Kasumi-1 (cell line): ENCODE measurements at places on chromosomes 2 and 18.

DNA sequence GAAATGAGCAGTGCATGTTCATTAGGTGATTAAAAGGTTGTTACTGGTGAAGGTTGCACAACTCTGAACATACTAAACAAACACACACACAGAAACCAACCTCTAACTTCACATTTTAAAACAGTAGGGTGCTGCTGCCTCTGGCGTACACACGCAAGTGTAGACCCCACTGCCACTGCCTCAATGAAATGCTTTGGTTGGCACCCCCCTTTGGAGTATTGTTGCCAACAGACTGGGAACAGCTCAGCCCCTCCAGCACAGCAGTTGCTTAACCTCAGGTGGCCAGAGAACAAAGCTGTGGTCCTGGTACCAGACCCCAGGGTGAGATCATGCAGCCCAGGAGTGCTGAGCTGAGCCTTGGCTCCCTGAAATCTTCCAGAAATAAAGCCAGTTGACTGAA, 138.6 kb downstream of the TMEM18 start:
- DNase-seq = no peak

DNA sequence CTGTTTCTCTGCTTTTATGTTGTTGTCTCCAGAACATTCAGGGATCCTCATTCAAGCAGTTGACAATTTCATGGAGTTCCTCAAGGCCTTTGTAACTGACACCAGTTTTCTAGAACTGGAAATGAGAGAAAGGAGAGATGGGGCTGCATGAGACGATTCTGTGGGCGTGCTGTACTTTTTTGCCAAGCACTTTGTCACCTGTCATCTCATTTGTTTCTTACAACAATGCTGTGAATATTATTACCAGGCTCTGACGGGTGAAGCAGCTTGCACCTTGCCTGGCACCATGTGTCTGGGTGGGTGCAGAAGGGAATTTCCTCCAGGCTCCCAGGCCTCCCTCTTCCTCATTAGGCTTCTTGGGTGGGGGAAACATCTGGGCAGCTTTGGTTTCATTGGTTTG, 22.2 kb upstream of the ATOH8 start:
- no peak for DNase-seq

DNA sequence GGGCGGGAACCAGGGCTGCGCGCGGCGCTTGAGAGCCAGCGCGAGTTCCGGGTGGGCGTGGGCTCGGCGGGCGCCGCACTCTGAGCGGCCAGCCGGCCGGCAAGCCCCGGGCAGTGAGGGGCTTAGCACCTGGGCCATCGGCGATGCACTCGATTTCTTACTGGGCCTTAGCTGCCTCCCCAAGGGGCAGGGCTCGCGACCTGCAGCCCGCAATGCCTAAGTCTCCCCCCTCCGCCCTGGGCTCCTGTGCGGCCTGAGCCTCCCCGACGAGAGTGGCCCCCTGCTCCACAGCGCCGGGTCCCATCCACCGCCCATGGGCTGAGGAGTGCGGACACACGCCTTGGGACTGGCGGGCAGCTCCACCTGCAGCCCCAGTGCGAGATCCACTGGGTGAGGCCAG, 36.5 kb upstream of the MAP2 start:
- no peak for DNase-seq

GRCh38 chr2:196967116-196967515, 40.6 kb upstream of the PGAP1 start:
- DNase-seq = no peak

DNA sequence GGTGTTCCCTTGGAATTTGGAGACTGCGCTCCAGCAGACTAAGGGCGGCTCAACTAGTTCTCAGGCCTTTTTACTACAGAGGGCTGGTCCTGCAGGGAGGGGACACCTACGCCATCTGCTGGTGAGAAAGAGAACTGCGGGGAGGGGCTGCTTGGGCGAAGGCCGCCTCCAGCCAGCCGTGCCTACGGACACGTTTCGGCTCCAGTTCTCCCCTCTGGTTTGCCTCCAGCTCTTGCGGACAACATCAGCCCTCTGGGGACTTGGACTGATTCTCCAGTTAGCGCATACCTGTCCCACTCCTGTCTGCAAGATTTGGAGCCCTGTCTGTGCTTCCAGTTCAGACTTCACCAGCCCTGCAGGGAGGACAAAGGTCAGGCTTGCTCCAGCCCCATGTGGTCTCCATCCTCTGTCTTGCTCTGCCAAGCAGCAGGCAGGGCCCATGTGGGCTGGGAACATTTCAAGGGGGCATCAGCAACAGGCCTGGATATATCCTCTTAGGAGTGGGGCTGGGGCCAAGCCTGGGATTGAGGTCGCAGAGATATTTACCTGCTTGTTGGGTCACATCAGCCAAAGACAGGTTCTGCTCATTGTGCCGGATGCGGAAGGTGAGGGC, 10.3 kb downstream of the PTPRN start:
- DNase-seq = peak; percentile 44

GRCh38 chr18:74898965-74899364, 301.3 kb downstream of the ZNF407 start:
- peak; percentile 75 for DNase-seq

DNA sequence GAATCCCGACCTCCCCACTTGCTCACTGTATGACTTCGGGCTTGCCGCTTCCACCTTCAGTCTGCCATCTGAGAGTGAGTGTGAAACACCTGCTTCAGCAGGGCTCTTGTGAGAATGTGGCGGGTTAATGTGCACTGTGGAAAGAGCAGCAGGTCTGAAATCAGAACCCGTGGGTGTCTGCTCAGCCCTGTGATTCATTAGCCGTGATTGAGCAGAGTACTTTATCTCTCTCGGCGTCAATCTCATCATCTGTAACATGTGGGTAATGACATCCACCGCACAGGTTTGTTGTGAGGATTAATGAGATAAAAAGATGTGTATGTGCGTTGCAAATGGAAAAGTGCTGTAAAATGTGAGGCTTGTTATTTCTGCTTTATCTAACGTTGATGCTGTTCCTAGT, 128.6 kb downstream of the LRATD1 start:
- no peak for DNase-seq

DNA sequence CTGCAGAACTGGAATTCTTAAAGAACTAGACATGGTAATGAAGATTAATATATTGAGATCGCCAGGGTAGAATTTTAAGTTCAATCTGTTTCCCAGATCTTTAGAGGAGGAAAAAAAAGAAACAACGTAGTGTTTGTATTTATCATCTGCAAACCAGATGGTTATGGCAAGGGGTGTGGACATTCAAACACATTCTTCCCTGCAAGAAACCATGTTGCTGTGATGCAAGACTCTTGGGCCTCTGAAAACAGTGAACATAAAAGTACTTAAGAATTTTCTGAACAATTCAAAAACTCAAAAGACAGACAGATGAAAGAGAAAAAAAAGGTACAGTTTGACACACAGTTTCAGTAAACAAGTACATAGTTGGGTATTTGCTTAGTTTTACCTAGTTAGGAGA, 35.6 kb downstream of the COL5A2 start:
- no peak for DNase-seq

DNA sequence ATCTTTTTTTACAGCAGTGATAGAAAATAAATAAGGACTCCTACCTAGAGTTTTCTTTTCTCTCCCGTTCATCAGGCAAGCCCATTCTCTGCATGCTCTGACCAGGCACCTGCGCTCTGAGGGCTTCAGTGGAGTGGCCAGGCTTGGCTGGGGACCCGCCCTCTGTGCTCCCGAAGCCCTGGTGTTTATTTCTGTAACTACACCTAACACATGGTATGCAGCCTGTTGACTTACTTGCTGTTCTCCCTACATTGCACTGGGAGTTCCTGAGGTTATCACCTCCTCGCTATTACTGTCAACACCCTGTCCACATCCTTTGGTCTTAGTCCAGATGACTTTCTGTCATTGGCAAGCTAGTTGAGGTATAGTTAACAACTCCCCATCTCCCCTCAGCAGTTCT, 317.7 kb downstream of the LPIN1 start:
- DNase-seq = no peak

- no peak for DNase-seq
Measured at GRCh38 chr18:24731981-24732380, 271.5 kb downstream of the HRH4 start.

DNA sequence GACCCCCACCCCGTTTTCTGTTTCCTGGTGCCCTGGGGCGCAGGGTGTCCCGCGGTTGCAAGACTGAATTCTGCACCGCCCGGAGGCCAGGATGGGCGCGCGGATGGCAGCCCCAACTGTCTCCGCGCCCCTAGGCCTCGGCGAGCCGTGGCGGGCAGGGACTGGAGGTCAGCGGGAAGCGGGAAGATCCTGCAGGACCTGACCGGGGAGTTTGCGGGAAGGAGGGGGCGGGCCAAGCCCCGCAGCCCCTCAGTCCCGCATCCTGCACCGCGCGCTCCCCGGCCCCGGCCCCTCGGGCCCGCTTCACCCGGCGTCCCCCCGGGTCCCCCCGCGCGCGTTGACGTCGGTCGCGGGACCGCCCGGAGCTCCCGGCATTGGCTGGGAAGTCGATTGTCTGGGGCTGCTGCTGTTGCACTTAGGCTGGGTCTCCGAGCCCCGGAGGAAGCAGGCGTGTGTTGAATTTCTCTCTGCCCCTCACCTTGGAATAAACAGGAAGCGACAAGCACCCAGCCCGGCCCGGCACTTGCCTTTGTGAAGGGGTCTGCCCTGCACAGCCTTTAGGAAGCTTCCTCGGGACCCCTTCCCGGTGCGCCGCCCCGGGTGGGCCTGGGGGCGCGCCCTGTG, at the start of gene LDLRAD4:
Gene LDLRAD4 (plus strand): TSS at position 393 of the 624 bp plus-strand sequence.
- DNase-seq = peak; percentile 28

DNA sequence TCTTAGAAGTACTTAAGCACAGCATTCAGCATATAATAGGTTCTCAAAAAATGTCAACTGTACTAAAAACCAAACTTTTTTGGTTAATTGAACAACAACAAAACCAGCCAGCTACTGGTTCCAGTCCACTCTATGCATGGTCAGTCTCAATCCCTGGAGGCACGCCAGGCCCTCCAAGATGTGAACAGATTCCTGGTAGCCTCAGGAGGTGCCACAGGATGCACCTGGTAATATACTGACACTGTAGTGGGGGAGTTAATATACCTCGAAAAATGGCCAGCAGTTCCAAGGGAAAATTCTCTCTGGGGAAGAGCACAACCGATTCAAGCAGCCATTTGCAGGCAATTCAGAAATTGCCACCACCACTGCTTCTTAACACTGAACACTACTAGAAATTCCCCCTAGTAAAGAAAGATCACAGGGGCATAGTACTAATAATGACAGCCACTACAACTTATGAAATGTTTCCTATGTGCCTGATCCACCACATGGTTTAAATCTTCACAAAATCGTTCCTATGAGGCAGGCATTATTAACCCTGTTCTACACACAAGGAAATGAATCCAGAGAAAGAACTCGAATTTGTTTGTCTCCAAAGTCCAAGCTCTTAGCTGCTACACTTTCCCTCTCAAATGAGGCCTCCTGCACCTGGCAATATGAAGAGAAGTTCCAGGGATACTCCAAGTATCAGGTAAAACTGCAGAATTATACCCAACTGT, 3.4 kb downstream of the MGAT4A start:
- DNase-seq = peak; percentile 10

DNA sequence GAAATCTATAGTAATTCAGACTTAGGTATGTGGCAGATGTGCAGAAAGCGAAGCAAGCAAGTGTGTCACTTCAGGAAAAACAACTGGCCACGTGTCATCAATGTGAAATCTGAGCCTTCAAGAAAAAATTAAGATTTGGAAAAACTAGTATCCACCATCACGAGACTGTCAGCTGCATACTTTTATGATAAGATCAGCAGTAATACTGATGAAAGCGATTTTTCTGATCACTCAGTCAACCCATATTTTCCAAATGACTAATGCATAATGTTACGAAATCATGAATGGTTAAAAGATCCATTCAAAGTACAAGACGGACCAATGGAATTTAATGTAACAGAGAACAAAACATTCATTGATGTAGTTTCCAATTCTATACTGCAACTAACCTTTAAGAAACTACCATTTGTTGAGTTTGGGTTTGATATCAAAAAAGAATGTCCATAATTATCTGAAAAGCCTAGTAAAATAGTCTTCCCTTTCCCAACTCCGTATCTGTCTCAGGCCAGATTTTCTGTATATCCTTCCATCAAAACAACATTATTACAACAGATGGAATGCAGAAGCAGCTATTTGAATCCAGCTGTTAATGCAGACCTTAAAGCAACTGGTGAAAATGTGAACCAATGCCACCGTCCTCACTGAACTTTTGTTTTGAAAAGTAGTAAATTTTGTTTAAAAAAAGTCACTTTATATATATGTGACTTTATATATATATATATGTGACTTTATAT, 17.0 kb upstream of the BCL2 start:
- DNase-seq = no peak

- DNase-seq = peak; percentile 53
Measured at GRCh38 chr18:32049393-32050171, 31.0 kb downstream of the RNF125 start.

DNA sequence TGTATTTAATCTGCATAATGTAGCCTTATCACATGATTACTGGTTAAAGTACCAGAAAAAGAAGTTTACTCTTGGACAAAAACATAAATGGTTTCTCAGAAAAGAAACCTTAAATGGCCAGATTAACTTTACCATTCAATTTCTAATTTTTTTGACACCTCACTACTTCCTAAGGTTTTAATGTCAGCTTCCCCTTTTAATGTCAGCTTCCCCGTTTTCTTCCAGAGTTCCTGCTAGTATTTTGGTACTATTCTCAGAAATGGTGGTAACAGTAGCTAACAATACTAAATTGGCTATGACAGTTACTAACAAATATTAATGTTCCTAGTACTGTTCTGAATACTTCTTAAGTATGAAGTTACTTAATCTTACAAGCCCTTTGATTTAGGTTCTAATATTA, 22.4 kb upstream of the SLC8A1 start:
- DNase-seq = no peak

DNA sequence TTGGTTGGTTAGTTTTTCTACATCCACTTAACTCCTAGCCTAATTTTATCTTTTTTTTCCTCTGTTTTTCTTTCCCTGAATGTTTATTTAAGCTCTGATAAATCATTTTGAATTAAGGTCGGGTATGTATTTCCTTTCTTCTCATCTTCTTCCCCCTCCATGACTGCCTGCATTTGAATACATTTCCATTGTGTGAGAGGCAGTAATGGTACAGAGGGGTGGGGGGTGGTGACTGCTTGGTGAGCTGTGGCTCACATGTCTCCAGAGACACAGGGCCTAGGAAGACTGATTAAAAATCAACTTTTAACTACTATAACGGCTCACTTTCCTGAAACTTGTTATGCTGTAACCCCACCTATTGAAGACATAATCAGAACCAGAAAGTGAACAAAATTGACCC, 58.0 kb downstream of the NEDD4L start:
- DNase-seq = no peak

DNA sequence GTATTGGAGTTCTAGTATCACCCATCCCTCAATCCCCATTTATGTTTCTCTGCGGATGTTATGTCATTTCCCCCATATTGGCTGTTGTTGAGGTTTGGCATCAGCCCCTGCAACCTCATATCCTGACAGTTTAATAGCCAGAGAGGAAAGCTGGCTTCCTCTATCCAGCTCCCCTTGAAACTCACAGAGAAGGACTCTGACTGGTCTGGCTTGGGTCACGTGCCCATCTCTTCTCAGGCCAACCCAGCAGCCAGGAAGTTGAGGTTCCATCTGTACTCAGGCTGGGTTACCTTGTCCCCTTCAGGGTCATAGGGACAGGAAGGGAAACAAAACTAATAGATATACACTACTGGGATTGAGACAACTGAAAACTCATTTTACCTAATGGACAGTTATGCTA, 148.0 kb upstream of the SLC14A2 start:
- peak; percentile 95 for DNase-seq

- peak; percentile 80 for DNase-seq
Measured at GRCh38 chr2:29322011-29322410, 206.8 kb downstream of the CLIP4 start.

- DNase-seq = no peak
Measured at GRCh38 chr18:26304511-26304910, 78.3 kb downstream of the TAF4B start.
